ENCODE measurements at places on chromosomes 5 and 9. TPM values are rescaled to one million over a fixed set of nuclear protein-coding genes. Genes with fewer than 3 reads are reported as not detected.

DNA sequence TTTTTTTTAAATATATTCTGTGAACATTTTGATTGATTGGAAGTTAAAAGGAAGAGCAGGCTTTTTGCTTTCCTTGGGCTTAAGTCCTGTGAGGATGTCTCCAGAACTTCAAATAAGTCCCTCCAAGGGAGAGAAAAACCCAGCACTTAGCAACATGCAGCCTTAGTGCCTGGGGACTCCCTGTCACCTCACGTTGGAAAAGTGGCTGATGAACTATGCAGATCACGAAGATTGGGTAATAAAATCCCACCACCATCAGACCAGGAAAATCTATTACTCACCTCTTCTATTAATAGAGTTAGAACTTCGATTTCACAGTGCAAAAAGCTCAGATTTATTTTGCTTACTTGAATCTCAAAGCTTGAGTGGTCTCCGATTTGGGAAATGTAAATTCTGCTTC lies 507.0 kb downstream of the MAT2B start:
- H3K36me3 ChIP-seq = no peaks in the 10 kb centered on the region
- peaks cover 9% of the 10 kb centered on the region for H3K27me3 ChIP-seq
- H3K27ac ChIP-seq = no peak overlapping the region

- no peak overlapping the region for H3K27ac ChIP-seq
- no peaks in the 10 kb centered on the region for H3K4me1 ChIP-seq
- no peaks in the 10 kb centered on the region for H3K36me3 ChIP-seq
- no peak overlapping the region for H3K4me3 ChIP-seq
Observed at GRCh38 chr5:90642706-90643229, 84.2 kb downstream of the ADGRV1 start.

DNA sequence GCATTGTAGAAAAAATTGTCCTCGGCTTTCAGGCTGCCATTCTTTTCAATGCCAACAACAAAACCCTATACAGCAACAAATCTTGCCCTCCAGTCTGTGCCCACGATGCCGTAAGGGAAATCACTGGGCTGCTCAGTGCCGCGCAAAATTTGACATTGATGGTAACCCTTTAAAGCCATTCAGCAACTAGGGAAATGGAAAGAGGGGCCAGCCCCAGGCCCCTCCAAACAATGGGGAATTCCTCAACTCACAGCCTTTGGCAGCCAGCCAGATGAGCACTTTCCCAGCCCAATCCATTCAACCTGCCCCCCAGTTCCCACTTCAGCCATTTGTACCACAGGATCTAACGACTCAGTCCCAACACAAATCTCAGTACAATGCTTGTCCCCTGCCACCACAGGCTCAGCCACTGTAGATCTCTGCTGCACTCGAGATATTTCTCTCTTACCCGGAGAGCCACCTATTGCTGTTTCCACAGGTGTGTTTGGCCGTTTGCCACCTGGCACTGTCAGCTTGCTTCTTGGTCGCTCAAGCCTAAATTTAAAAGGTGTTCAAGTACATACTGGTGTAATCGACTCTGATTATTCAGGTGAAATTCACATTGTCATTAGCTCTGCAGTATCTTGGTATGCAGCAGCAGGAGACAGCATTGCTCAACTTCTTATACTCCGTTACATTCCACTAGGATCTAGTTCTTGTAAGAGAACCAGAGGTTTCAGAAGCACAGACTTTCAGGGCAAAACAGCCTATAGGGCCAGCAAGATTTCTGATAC lies 103.3 kb downstream of the SYK start:
- H3K27ac ChIP-seq = no peak overlapping the region
- no peaks in the 10 kb centered on the region for H3K36me3 ChIP-seq
- no peaks in the 10 kb centered on the region for H3K27me3 ChIP-seq
- H3K4me1 ChIP-seq = no peaks in the 10 kb centered on the region
- no peak for DNase-seq

The SLC28A3 gene
- total RNA-seq = not detected

The FOXD4 gene
- not detected for total RNA-seq

DNA sequence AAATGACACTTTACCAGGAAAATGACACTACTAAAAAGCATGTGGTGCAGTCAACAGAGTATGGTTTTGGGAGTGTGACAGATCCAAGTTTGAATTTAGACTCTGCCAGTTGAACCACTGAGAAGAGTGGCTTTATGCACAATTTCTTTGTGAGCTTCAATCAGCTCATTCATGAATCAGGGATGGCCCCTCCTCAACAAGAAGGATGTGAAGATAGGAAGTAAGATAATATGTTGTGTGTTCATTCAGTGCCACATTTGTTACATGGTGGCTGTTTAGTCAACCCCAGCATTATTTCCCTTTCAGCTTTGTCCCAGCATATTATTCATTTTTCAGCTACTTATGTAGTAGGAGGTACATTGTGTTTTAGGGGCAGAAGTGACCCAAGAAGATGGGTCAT lies 140.1 kb downstream of the TLE4 start:
- no peaks in the 10 kb centered on the region for H3K36me3 ChIP-seq
- no peak for DNase-seq
- H3K27ac ChIP-seq = no peak overlapping the region

The GABRA6 gene
- total RNA-seq = not detected

The PCDHGA10 gene
- total RNA-seq = 3.6 TPM

The HK3 gene
- total RNA-seq = 0.84 TPM

The RXFP3 gene
- not detected for total RNA-seq

- no peaks in the 10 kb centered on the region for H3K27me3 ChIP-seq
- H3K27ac ChIP-seq = no peak overlapping the region
- peaks cover 33% of the 10 kb centered on the region for H3K36me3 ChIP-seq
- DNase-seq = no peak
- H3K4me1 ChIP-seq = peaks cover 5% of the 10 kb centered on the region
Observed at GRCh38 chr5:111495159-111495558, 17.2 kb downstream of the STARD4 start.

GRCh38 chr5:121497176-121497575 lies 354.5 kb upstream of the FTMT start:
- no peak for DNase-seq
- H3K4me1 ChIP-seq = no peaks in the 10 kb centered on the region
- no peak overlapping the region for H3K27ac ChIP-seq
- H3K4me3 ChIP-seq = no peak overlapping the region
- no peaks in the 10 kb centered on the region for H3K36me3 ChIP-seq

DNA sequence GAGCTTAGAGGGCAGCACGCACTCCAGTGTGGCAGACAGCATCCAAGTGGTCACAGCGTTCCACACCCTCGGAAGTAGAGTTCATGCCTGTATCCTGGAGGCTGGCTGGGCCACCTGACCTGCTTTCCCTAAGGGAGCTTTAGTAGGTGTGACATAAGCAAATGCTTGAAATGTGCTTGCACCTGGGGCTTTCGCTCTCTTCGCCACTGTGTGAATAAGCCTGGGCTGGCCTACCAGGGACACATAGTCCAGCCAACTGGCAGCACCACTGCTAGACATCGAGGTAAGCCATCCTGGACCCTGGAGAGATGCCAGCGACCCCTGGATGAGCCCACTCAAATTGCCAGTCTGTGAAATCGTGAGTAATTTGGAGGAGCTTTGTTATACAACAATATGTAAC lies 24.9 kb upstream of the IRX4 start:
- H3K4me1 ChIP-seq = no peaks in the 10 kb centered on the region
- no peaks in the 10 kb centered on the region for H3K36me3 ChIP-seq
- no peak for DNase-seq

- no peak overlapping the region for H3K4me3 ChIP-seq
- no peak for DNase-seq
- no peak overlapping the region for H3K27ac ChIP-seq
- no peaks in the 10 kb centered on the region for H3K36me3 ChIP-seq
Observed at GRCh38 chr5:127446626-127447025, 70.8 kb upstream of the PRRC1 start.

GRCh38 chr5:110376281-110376951 lies 350.1 kb downstream of the TMEM232 start:
- no peaks in the 10 kb centered on the region for H3K27me3 ChIP-seq
- H3K27ac ChIP-seq = no peak overlapping the region
- H3K4me1 ChIP-seq = peaks cover 20% of the 10 kb centered on the region
- no peaks in the 10 kb centered on the region for H3K36me3 ChIP-seq
- H3K4me3 ChIP-seq = no peak overlapping the region
- DNase-seq = no peak

The IL31RA gene
- total RNA-seq = 0.24 TPM

DNA sequence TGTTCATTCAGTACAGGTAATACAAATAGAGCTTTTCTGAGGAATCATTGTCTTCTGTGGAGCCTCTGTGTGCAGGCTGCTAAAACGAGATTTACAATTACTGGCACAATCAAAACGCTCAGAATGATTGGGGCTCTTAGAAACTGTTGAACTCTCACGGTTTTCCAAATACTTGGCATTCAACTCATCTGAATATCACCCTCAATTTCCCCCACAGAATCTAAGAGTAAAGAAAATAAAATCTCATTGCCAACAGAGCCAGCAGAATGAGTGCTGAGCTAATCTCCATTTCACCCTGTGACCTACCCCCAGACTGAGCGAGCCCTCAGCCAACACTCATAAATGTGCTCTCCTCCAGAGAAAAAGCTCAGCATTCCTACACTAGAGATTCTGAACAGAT lies 35.3 kb upstream of the TMED7 start:
- peaks cover 22% of the 10 kb centered on the region for H3K27me3 ChIP-seq
- H3K4me1 ChIP-seq = no peaks in the 10 kb centered on the region
- H3K4me3 ChIP-seq = no peak overlapping the region
- H3K27ac ChIP-seq = no peak overlapping the region

DNA sequence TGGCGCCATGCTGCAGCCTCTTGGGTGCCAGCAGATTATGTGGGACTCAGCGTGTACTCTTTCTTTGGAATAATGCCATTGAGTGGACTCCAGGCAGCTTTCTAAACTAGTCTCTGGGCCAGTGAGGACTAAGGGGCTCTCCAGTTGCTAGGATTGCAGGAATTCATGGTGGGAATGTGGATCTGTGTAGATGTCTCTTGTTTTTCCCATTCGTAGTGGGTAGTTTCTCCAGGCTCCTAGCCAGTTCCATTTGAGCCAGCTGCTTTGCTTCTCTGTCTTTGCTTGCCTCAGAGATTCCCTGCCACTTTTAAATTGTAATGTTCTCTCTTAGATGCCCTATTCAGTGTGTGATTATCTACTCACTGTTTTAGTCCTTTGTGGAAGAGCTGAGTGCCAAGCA lies 42.6 kb downstream of the SLF1 start:
- DNase-seq = no peak
- H3K4me3 ChIP-seq = no peak overlapping the region
- no peaks in the 10 kb centered on the region for H3K4me1 ChIP-seq
- no peaks in the 10 kb centered on the region for H3K27me3 ChIP-seq

DNA sequence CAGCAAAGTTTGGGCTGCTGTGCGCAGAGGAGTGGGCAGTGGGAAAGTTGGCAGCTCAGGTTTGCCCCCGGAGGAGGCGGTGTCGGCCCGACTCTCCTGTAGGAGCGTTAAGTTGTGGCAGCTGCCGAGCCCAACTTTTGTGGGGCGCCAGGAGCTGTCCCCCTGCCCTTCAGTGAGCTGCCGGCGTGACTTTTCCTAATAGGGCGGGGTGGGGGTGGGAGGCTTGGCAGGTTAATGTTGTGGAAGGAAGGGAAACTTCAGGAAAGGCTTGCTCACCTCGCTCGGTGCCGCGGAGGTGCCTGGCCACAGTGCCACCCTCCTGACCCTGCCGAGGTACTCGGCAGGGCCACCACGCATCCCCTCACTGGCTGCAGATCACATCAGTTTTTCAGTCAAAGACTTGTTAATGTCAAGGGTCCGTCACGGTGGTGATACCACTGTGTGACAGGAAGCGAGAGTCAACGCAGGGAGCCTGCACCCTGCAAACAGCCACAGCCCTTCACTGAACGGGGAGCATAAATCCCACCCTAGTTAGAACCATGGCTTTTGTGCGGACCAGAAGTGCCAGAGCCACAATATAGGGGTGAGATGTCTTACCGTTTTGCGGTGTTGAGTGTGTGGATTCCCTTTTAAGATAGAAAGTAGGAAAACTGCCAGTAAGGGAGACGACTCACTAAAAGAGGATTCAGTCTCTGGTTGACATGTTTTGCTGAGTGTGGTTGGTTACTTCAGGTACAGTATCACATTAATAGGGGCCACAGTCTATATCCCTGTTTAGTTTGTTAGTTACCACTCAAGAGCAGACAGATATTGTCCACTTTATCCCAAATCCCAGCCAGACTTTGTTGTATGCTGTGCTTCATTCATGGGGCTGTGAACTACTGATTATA lies 796 bp downstream of the LNPEP start:
- peaks cover 32% of the 10 kb centered on the region for H3K4me1 ChIP-seq
- no peaks in the 10 kb centered on the region for H3K27me3 ChIP-seq
- DNase-seq = peak; percentile 32
- H3K4me3 ChIP-seq = peak overlapping the region; percentile 80

The CTSV gene
- total RNA-seq = 10.2 TPM

The IL3 gene
- not detected for total RNA-seq

The NME5 gene
- total RNA-seq = 0.72 TPM

GRCh38 chr5:176743136-176743861 lies 67.1 kb upstream of the UNC5A start:
- no peak overlapping the region for H3K4me3 ChIP-seq
- H3K4me1 ChIP-seq = peaks cover 6% of the 10 kb centered on the region
- no peak overlapping the region for H3K27ac ChIP-seq
- no peak for DNase-seq
- H3K27me3 ChIP-seq = no peaks in the 10 kb centered on the region

- DNase-seq = no peak
- no peaks in the 10 kb centered on the region for H3K4me1 ChIP-seq
- no peaks in the 10 kb centered on the region for H3K36me3 ChIP-seq
- peaks cover 15% of the 10 kb centered on the region for H3K27me3 ChIP-seq
Observed at GRCh38 chr9:73541923-73542322, 390.3 kb downstream of the ANXA1 start.

DNA sequence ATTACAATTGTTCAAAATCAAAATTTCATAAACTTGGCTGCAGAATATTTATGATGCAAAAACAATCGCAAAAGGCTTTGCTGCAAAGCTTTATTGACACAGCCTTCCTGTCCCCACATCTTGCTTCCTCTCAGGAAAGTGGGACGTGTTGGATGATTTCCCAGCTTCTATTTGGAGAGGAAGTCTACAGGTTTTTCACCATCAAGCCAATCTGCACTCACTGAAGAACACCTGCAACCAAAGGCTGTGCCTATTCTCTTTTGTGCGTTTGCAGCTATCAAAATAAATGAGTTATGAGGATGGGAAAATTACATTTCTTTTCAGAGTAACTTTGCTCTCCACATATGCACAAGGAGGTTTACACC lies 214.4 kb downstream of the PLK2 start:
- no peak overlapping the region for H3K4me3 ChIP-seq
- no peaks in the 10 kb centered on the region for H3K36me3 ChIP-seq
- no peaks in the 10 kb centered on the region for H3K27me3 ChIP-seq
- H3K4me1 ChIP-seq = no peaks in the 10 kb centered on the region

GRCh38 chr9:95268681-95269080 lies 48.8 kb downstream of the FANCC start:
- peak; percentile 58 for DNase-seq
- peaks cover 7% of the 10 kb centered on the region for H3K4me1 ChIP-seq
- H3K27ac ChIP-seq = no peak overlapping the region
- no peaks in the 10 kb centered on the region for H3K36me3 ChIP-seq
- no peak overlapping the region for H3K4me3 ChIP-seq
- no peaks in the 10 kb centered on the region for H3K27me3 ChIP-seq

DNA sequence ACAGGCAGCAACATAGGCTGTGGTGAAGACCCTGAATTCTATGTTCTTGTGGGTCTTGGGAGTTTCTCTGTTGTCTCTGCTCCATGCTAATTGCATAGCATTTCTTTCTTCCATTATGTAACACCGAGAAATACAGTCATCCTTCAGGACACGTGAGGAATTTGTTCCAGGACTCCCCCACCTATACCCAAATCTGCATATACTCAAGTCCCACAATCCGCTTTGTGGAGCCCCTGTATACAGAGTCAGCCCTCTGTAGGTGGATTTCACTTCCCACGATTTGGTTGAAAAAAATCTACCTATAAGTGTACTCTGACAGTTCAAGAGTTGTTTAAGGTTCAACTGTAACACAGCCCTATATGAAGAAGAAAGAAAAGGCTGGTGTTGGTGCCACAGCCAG lies 22.1 kb downstream of the ANKRD33B start:
- H3K27me3 ChIP-seq = no peaks in the 10 kb centered on the region
- H3K4me1 ChIP-seq = no peaks in the 10 kb centered on the region
- H3K36me3 ChIP-seq = no peaks in the 10 kb centered on the region
- no peak overlapping the region for H3K27ac ChIP-seq
- DNase-seq = no peak
- H3K4me3 ChIP-seq = no peak overlapping the region

All from A673 (cell line).